ENCODE measurements at places on chromosomes 3 and 15. TPM values are rescaled to one million over a fixed set of nuclear protein-coding genes. Genes with fewer than 3 reads are reported as not detected.

TF gene
- total RNA-seq = 1.1 TPM

IMPG2 gene
- total RNA-seq = 0.32 TPM

SLC22A14 gene
- total RNA-seq = not detected

ABTB1 gene
- total RNA-seq = 29.6 TPM

ECE2 gene
- not detected for total RNA-seq

IGSF11 gene
- total RNA-seq = 0.80 TPM

CD200 gene
- 3.6 TPM for total RNA-seq

RTP1 gene
- total RNA-seq = not detected

- no peak for DNase-seq
- no peaks in the 10 kb centered on the region for H3K36me3 ChIP-seq
- no peaks in the 10 kb centered on the region for H3K27me3 ChIP-seq
- H3K4me1 ChIP-seq = no peaks in the 10 kb centered on the region
- no peak overlapping the region for H3K4me3 ChIP-seq
Observed at GRCh38 chr3:197000211-197000610, 29.4 kb downstream of the MELTF start.

DNA sequence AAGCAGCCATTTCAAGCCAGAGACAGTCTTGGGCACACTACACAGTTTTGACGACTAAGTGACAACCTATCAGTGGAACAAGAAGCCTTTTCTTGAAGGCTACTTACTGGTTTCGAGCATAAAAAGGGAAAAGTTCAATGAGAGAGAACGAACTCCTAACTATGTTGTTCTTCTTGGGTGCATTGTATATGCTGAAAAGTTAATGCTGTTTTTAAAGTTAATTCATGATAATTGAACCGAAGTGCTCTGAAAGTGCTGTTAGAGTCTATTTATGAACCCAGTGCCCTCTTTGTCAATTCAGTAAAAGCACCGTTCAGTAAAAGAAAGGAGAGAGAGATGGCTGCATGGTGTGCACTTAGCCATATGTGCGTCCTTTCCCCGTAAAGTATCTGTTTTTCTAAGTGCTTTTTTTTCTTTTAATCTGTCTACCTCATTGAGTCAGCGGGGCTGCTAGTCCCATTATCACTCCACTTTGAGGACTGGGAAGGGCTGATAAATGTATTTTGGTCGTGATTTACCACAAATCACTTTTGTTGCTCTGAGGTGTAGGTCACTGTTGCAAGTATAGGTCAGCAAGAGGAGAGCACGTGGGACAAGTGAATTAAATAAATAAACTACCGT, 380.7 kb upstream of the GOLIM4 start:
- H3K4me1 ChIP-seq = no peaks in the 10 kb centered on the region
- H3K4me3 ChIP-seq = no peak overlapping the region
- no peaks in the 10 kb centered on the region for H3K36me3 ChIP-seq
- H3K27me3 ChIP-seq = no peaks in the 10 kb centered on the region

- no peaks in the 10 kb centered on the region for H3K27me3 ChIP-seq
- no peak overlapping the region for H3K27ac ChIP-seq
Observed at GRCh38 chr3:95333826-95334225, 1271.0 kb downstream of the NSUN3 start.

GRCh38 chr3:52714335-52715302, 8.7 kb downstream of the SPCS1 start:
- peaks cover 4% of the 10 kb centered on the region for H3K4me1 ChIP-seq
- no peak overlapping the region for H3K27ac ChIP-seq
- H3K4me3 ChIP-seq = no peak overlapping the region
- no peaks in the 10 kb centered on the region for H3K27me3 ChIP-seq
- no peaks in the 10 kb centered on the region for H3K36me3 ChIP-seq

GRCh38 chr15:43529587-43530345, 12.4 kb downstream of the MAP1A start:
- no peak overlapping the region for H3K27ac ChIP-seq
- H3K36me3 ChIP-seq = no peaks in the 10 kb centered on the region
- DNase-seq = no peak
- no peaks in the 10 kb centered on the region for H3K27me3 ChIP-seq

DNA sequence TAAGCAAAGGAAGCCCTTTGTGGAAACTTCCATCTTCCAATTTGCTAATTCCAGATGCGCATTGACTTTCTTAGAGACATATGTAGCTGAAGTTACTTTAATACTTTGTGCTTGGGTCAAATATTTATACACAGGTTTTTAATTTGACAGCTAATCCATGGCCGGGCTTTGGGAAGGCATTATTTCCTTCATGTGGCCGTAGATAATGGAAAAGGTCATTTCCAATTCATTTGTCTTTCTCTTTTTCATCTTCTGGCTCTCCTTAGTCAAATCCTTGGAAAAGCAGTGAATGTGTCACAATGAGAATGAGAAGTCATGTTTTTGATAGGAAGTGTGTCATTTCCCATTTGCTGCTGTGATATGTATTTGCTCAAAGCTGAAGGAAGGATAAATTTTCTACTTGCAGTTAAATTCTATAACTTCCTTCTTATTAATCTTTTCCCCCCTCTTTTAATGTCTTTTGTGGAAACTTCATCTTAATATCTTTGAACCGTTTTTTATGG, 323.3 kb downstream of the CLSTN2 start:
- no peaks in the 10 kb centered on the region for H3K4me1 ChIP-seq
- DNase-seq = no peak
- H3K36me3 ChIP-seq = no peaks in the 10 kb centered on the region
- no peaks in the 10 kb centered on the region for H3K27me3 ChIP-seq

DNA sequence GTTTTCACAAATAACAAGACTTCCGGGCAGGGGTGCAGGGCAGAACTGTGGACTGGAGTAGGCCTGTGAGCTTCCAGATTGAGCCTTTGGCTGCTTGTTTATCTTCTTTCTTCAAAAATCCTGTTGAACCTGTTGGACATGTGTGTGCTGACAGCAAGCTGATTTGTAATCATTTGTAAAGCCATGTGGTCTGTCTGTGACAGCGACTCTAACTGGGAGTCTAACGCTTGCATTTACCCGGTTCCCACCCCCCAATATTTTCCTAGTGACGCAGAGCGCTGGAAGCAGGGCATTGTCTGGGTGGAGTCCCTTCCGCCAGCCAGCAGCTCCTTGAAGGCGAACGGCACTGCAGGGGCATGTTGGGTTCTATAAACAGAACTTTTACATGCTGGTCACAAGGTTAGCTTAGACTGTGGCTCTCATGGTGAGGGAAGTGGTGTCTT, 85.7 kb upstream of the MYZAP start:
- H3K4me1 ChIP-seq = peaks cover 10% of the 10 kb centered on the region
- H3K4me3 ChIP-seq = no peak overlapping the region
- no peaks in the 10 kb centered on the region for H3K27me3 ChIP-seq
- DNase-seq = peak; percentile 72
- H3K36me3 ChIP-seq = no peaks in the 10 kb centered on the region

GRCh38 chr3:85164436-85164835, 205.6 kb downstream of the CADM2 start:
- H3K4me1 ChIP-seq = no peaks in the 10 kb centered on the region
- H3K4me3 ChIP-seq = no peak overlapping the region
- DNase-seq = no peak
- H3K27ac ChIP-seq = no peak overlapping the region

DNA sequence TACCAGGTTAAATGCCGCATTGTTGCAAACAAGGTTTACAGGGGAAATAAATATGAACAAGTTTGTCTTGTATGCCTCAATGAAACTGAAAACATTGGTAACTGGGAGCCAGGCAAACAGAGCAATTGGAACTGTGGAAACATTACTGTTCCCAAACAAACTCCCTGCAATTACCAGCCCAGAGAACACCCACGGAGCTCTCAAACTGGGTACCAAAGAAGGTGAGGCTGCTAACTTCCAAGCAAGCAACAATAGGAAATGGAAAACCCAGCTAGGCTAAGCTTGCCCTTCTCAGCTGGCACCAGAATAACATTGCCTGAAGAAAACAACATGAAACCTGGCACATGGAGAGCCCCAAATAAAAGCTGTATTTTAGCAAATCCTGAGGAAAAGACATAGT, 218.9 kb upstream of the THRB start:
- no peaks in the 10 kb centered on the region for H3K4me1 ChIP-seq
- H3K4me3 ChIP-seq = no peak overlapping the region
- DNase-seq = no peak
- no peak overlapping the region for H3K27ac ChIP-seq
- H3K36me3 ChIP-seq = no peaks in the 10 kb centered on the region
- H3K27me3 ChIP-seq = no peaks in the 10 kb centered on the region

DNA sequence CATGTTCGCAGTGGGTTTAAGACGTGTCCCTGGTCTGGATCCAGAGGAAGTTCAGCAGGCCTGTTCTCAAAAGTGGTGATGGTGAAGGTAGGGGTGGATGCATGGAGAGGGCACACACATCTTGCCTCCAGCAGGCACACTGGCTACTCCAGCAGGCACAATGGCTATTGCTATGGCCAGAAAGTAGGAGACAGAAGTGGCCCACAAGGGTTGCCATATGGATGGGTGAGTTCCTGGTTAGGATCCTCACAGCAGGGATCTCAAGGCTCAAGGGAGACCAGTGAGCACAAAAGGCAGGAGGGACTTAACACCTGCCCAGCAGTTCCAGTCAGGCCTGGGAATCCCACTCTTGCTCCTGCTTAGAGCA, 107.9 kb downstream of the LRIG1 start:
- H3K27ac ChIP-seq = peak overlapping the region; percentile 65
- DNase-seq = no peak
- no peaks in the 10 kb centered on the region for H3K36me3 ChIP-seq
- no peak overlapping the region for H3K4me3 ChIP-seq
- no peaks in the 10 kb centered on the region for H3K27me3 ChIP-seq

DNA sequence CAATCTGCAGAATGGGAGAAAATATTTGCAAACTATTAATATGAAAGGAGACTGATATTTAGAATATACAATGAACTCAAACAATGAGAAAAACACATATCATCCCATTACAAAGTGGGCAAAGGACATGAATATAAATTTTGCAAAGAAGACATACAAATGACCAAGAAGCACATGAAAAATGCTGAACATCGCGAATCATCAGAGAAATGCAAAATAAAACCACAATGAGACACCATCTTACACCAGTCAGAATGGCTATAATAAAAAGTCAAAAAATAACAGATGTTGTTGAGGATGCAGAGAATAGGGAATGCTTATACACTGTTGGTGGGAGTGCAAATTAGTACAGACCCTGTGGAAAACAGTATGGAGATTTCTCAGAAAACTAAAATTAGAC, 83.6 kb downstream of the RAP2B start:
- no peak for DNase-seq
- H3K27me3 ChIP-seq = no peaks in the 10 kb centered on the region
- H3K36me3 ChIP-seq = no peaks in the 10 kb centered on the region
- no peak overlapping the region for H3K27ac ChIP-seq
- H3K4me3 ChIP-seq = no peak overlapping the region
- no peaks in the 10 kb centered on the region for H3K4me1 ChIP-seq

- H3K4me1 ChIP-seq = peaks cover 21% of the 10 kb centered on the region
- H3K36me3 ChIP-seq = no peaks in the 10 kb centered on the region
- peaks cover 7% of the 10 kb centered on the region for H3K27me3 ChIP-seq
- no peak overlapping the region for H3K27ac ChIP-seq
- H3K4me3 ChIP-seq = no peak overlapping the region
Observed at GRCh38 chr3:154126651-154127050, 5.5 kb downstream of the ARHGEF26 start.

GRCh38 chr3:138092023-138092422, 23.4 kb downstream of the DZIP1L start:
- H3K27ac ChIP-seq = no peak overlapping the region
- no peaks in the 10 kb centered on the region for H3K27me3 ChIP-seq
- no peak overlapping the region for H3K4me3 ChIP-seq
- no peaks in the 10 kb centered on the region for H3K4me1 ChIP-seq
- DNase-seq = no peak

DNA sequence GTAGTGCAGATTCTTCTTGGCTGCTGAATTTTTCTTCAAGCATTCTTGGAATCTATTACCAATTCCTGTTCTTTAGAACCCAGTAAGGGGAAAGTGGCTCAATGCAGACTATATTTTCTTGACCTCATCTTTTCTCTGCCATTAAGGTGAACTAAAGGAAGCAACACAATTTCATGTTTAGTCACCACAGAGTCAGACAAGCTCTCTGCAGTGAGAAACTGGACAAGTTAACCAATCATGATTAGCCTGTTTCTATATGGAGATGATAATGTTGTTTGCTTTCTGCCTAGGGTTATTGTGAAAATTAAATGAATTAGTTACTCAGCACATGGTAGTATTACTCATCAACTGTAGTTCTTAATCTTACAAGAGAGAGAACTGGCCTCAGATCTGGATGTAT, 1075.1 kb downstream of the AGBL1 start:
- no peak overlapping the region for H3K4me3 ChIP-seq
- H3K4me1 ChIP-seq = no peaks in the 10 kb centered on the region
- H3K36me3 ChIP-seq = no peaks in the 10 kb centered on the region

GRCh38 chr3:77871436-77871835, 831.5 kb downstream of the ROBO2 start:
- no peak overlapping the region for H3K27ac ChIP-seq
- no peaks in the 10 kb centered on the region for H3K36me3 ChIP-seq
- H3K4me3 ChIP-seq = no peak overlapping the region
- no peaks in the 10 kb centered on the region for H3K4me1 ChIP-seq
- DNase-seq = no peak
- H3K27me3 ChIP-seq = no peaks in the 10 kb centered on the region
